ENCODE measurements at places on chromosomes 3 and 15.

DNA sequence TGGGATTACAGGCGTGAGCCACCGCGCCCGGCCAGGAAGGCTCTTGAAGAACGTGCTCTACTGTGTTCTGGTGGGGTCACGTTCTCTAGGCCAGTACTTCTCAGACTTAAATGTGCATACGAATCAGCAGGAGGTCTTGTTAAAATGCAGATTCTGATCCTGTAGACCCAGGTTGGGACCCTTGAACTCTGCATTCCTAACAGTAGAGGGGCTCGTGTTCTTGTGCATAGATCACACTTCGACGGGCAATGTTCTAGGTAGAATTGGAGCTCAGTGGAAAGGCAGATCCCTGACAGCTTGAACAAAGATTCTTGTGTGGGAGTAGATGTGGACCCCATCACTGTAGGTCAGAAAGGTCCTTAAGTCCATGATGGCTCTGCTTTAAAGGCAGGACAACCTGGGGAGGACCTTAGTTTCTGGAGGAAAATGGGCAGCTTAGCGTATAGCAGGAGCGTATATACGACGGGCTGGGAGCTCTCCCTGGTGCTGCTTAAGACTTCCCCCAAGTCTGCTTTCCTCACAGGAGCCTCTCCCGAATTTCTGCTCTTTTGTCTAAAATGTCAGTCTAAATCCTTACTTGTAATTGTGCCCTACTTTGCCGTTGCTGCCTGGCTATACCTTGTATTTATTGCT is 16.9 kb upstream of the FAM81A start:
- DNase-seq: no peak

DNA sequence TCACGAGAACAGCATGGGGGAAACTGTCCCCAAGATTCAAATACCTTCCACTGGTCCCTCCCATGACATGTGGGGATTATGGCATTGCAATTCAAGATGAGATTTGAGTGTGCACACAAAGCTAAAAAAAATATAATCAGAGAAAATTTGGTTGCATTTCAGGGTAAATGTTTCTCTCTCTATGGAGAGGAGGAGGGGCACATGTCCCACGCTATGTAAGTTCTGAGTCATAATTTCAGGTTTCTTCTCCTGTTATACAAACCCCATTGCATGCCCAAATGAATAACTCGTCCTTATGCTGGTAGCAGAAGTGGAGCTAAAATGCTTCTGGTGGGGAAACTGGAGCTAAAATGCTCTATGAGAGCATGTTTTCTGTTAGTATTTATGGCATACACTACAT is 209.7 kb upstream of the DCBLD2 start:
- no peak for DNase-seq

DNA sequence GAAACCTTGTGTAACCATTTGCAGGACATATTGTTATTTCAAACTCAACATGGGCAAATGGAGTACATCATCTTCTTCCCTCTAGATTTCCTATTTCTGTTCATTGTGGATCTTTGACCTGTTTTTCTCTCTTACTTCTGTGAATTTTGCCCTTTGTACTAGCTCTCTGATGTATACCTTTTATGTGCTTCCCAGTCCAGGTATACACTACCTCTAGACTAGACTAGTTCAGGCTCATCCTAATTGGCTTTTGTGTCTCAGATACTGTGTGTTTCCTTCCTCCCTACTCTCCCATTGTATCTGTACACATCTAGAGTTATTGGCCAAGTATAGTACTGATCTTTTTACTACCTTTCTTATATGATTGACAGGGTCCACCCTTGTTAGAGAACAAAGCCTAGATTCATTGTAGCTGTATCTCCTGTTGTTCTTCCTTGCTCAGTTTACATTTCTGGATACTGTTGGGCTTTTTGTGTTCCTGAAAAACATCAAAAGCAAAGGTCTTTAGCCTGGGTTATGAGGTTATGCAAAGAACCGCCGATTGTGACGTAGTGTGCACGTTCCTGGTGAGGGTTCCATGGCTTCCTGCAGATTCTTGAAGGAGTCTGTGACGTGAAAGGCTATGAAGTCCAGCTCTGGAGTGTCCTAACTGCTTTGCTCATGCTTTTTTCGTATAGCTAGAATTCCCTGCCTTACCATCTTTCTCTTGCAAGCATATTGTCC is 167.4 kb downstream of the KLHL25 start:
- DNase-seq: no peak

DNA sequence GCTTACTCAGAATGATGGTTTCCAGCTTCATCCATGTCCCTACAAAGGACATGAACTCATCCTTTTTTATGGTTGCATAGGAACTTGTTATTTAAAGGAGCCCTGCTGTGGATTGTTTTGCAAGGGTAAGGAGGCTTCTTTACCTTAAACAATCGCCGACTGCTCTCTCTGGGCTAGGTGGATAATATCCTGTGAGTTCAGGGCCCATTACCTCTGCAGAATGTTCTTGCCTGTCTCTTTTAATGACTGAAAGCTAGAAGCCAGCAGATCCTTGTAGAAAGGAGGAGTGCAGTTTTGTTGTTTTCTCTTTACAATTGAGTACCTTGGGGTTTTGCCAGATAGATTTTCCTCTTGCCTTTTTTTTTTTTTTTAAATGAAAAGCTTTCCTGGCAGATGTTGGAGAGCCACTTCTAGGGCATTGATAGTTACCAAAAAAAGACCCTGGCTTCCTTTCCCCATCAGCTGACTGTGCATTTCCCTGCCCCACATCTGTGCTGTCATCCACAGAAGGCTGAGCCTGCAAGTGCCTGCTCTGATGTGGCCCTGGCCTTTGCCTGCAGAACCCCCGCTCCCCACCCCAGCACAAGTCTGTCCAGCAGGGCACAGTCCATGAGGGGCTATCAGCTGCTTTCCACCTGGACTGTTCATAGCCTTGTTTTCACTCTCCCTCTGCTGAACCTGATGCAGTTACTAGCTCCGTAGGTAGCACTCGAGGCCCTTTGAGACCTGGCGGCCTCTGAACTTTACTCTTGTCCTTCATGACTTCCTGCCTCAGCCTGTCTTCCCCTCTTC is 113.1 kb downstream of the CHCHD6 start:
- no peak for DNase-seq

DNA sequence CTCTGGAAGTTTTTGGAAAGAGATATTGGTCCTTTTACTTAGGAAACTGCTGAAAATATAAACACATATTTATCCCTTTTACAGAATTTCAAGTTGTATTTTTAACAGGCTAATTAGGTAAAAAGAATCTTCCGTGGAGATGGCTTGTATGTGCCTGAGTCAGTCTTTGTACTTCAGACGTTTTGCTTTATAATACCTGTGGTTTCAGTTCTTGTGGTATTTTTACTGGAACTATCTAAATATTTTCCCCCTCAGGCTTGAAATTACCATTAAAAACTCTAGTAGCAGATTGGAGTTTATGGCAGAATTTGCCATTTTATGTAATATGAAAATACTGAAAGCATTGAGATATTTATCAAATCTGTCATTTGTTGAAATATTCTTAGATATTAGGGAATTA is 151.6 kb upstream of the CGNL1 start:
- DNase-seq: no peak

- DNase-seq: no peak
Observed at GRCh38 chr3:20001932-20002331, 10.1 kb downstream of the PP2D1 start.

DNA sequence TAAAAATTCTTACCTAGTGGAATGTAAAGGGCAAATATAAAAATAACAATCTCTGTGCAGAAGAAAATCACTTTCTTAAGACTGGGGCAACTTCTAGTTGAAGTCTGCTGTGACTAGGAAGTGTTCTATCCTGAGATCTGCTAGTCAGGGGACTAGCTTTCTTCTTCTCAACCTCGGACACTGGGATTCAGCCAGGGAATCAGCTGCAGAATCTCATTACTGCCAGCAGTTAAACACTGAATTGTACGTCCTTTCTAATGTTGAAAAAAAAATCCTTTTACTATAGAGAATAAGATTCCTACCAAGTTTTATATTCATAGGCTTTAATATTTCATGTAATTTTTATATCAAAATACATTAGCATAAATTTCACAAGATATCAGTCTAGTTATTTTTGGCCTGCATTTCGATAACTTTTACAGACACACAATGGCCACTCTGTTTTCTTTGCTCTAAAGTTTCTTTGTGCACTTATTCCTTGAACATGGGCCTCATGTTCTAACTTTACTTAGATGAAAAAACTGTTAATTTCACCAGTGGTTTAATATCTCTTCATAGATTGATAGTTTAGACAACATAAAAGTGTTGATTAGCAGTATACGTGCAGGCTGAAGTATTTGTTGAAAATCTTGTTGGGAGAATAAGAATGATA is 2.6 kb upstream of the NEO1 start:
- no peak for DNase-seq

- DNase-seq: peak; percentile 24
Observed at GRCh38 chr3:187064210-187065115, 74.8 kb downstream of the RPL39L start.

- no peak for DNase-seq
Observed at GRCh38 chr3:28012830-28013229, 228.6 kb upstream of the CMC1 start.

DNA sequence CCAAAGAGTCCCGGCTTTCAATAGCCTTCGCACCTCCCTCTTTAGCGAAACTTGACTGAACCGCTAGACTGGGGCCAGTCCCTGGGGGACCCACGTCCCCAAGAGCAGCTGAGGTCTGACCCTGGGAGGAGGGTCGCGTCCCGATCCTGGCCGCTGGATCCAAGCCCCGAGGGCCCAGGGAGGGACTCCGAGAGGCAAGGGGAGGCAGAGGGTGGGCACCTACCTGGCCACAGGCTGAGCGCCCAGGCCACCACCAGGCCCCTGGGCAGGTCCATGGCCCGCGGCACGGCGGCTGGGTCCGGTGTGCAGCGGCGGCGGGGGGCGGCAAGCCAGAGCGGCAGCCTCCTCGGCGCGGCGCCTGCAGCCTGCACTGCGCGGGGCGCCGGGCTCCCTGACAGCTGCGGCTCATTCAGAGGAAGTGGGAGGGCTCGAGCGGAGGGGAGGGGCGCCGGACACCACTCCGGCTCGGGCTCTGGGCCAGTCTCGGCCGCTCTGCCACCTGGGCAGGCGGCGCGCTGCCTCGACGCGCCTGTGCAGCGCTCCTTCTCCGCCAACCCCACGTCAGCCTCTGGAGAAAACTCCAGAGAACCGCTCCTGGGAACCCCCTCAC is at the start of gene ITGA11:
TSS of gene ITGA11 (minus strand) at position 372 of the 610 bp plus-strand sequence. CDS start at position 275, 97 bp downstream.
- peak; percentile 14 for DNase-seq

- DNase-seq: no peak
Observed at GRCh38 chr3:104855702-104856101, 511.0 kb upstream of the ALCAM start.

DNA sequence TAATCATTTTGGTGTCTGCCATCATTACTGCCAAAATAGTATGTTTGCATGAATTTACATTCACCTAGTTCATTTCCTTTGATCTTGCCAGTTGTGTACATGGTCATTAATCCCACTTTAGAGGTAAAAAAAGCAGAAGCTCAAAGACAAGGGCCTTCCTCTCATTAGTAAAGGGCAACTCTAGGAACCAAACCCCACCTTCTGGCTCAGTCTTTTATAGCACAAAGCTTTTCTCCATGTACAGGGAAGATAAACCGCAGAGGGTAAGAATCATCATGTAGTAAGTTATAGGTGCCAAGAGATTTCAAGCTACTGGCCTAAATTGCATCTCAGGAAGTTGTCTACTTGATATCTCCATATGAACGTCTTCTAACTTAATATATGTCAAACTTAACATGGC is 19.3 kb upstream of the SPG21 start:
- no peak for DNase-seq

- no peak for DNase-seq
Observed at GRCh38 chr3:162437480-162437879, 940.9 kb downstream of the OTOL1 start.

GRCh38 chr15:62416526-62416925 is 251.4 kb upstream of the C2CD4B start:
- no peak for DNase-seq

DNA sequence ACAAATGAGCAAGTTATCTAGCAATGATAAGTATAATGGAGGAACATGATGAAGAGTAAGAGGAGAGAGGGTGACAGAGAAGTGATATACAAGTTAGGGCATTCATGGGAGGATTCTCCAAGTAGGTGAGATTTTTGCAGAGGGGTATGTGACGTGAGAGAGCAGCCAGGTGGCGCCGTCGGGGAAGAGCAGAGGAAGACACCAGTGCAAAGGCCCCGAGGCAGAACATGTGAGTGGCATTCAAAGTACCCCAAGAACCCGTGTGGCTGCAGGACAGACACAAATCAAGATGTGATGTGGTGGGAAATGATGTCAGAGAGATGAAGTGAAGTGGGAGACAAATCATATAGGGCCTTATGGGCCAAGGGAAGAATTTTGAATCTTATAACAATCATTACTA is 81.8 kb upstream of the GRM7 start:
- DNase-seq: no peak

GRCh38 chr3:188077160-188077799 is 76.7 kb upstream of the LPP start:
- DNase-seq: no peak

DNA sequence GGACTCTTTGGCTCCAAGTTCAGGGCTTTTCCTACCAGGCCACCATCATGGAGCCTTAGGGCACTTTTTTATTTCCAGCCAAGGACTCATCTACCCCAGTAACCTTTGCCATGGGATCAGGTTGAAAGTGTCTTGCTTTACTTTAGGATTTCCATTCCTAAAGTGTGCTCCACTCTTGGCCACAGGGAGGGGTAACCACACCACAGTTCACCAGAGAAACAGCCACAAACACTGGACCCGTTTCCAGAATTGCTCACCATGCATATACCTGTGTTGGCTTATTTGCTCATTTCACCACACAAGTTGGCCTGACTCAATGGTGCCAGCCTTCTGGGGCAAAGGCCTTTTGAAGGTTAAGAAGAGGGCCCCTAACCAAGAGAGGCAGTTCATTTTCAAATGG is 70.6 kb upstream of the RAD18 start:
- no peak for DNase-seq

DNA sequence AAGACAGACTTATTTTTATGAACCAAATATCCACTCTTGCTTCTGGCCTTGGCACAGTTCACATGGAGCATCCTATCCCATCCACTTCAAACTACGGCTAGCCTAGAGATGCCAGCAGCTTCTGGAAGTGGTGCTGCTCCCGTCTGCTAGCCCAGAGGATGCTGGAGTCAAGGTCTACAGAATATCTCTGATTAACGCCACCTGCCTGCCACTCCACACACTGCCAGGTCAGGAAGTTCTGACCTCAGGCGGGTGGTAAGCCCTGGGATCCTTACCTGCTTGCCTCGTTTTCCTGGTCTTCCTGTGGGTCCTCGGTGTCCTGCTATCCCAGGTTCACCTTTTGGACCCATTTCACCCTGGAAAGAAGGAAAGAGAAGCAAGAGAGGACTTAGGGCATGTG is 42.9 kb downstream of the EAF1 start:
- DNase-seq: no peak
